ENCODE measurements at places on chromosomes 7 and 10.
A peak's percentile ranks its signal among the peaks of the same experiment; 100 is the strongest.

GRCh38 chr10:775245-776075 is 86.0 kb upstream of the DIP2C start:
- DNase-seq, result no peak

DNA sequence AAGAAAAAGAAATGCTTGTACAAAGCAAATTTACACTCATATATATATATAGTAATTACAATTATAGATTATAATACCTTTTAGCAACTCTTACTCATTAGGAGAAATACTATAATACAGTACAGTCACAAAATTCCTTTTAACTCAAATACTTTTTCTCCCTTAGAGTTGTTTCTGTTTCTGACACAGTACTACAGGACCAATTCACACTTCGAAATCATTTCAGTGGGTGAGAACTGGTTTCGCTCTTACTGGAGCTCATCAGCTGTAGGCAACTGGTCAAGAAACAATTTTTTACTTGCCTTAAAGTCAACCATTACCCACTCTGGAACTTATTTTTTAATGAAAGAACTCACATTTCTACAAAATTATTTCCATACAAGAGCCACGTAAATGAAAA is 6.0 kb downstream of the CCDC186 start:
- peak; percentile 21 for DNase-seq

- no peak for DNase-seq
These were observed 341.6 kb downstream of the PCLO start for GRCh38 chr7:82821037-82821436.

GRCh38 chr10:58741673-58742072 is 229.0 kb downstream of the BICC1 start:
- DNase-seq, result no peak

DNA sequence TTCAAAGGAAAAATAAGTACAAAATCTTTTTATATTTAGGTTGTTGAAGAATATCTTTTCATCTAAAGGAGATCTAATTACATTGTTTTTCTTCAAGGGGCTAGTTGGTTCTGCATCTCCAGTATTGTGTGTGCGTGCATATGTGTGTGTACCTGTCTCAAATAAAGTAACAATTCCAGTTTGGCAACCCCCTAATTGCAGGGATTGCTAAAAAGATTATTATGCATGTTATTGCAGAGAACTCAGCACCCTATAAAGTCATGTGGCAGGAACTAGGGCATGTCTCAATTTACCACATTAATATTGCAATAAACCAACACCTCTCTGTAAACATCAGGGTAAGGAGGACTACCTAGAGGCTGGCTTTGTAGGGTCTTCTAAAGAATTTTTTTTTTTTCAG is 37.0 kb downstream of the MRPS33 start:
- no peak for DNase-seq

DNA sequence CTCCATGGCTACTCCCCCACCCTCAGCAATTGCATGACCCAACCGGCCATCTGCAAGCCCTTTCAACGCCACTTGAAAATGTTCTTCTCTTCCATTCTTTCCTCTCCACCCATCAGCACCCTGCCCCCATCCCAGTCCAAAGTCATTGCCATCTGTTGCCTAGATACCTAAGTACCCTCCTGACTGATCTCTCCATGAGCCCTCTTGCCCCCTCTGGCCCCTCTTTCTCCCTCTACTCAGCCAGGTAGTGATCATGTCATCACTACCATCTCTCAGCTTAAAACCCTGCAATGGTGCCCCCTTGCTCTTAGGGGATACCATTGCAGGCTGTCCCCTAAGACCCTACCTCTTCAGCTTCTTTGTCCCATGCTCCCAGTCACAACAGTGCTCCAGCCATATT is 30.5 kb upstream of the BTRC start:
- no peak for DNase-seq

DNA sequence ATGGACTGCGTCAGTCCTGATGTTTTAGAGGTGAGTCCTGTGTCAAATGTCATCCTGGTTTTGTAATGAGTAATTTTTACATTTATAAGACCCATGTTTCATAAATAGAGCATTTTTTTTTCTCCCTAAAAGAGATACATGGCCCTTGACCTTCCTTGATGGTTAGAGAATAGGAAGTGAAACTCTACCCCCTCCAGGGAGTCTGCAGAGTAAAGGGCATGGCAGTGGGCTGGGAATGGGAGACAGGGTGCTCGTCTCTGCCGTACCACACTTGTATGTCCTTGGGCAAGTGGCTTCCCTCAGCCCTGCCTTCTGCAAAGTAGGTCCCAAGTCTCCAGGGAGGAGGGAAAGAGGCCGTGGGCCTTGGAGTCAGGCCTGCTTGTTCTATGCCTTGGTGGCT is 63.9 kb downstream of the WDFY4 start:
- DNase-seq, result no peak

- no peak for DNase-seq
These were observed 129.2 kb downstream of the CUL2 start for GRCh38 chr10:34960983-34961382.

GRCh38 chr7:111953611-111954010 is 252.6 kb downstream of the DOCK4 start:
- DNase-seq, result no peak

DNA sequence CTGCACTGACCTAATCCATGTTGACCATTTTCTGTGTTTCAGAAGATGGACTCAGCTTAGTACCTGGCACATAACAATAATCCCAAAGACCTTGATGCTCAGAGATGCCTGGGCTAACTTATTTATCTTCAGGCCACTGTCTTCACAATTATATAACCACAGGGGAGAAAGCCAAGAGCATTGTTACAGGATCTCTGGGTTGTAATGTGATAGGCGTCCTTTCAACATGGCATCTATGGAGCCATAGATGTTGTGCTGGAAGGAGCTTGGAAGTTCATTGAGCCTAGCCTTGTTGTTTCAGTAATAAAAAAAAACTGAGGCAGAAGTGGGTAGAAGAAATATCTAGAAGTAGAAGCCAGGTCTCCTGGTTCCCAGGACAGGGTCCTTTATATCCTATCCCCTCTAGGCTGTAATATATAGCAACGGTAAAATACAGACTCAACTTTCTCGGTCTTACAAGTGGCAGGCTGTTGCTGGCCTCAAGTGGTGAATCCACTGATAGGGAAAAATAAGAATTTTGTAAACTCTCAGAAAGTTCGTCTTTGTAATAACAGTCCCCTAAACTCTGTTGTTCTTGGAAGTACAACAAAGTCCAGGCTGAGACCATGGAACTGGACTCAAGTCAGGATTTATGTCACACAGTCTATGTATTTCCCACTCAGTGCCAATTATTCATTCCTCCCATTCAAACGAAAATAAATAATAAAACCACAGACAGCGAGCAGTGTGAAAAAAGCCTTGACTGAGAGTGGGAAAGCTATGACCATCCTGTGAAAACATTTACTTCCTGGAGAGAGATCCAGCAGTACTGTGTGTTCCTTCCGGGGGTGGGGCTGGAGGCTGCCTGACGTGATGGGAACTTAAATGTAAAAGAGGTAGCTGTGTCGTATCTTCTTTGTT is 277.6 kb downstream of the REEP3 start:
- no peak for DNase-seq

GRCh38 chr10:105973360-105973759 is 1191.1 kb downstream of the SORCS1 start:
- DNase-seq, result no peak

- DNase-seq, result no peak
These were observed 125.6 kb downstream of the PLXNA4 start for GRCh38 chr7:132450696-132451095.

DNA sequence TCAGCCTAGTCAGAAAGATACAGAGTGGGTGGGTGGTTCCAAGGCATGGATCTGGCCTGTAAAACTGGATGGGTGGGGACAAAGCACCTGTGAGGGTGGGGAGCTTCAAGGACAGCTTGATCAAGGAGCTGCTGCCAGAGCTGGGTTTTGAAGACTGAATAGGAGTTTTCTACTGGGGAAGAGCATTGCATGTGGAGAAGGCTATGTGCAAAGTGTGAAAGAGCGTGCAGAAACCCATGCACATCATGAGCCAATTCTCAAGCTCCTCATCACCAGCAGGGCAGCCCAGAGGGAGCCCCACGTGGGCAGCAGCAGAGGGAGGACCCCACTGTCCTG is 58.6 kb downstream of the PDGFA start:
- DNase-seq, result no peak

GRCh38 chr7:152145853-152146466 is 120.5 kb downstream of the GALNT11 start:
- DNase-seq, result peak; percentile 43

DNA sequence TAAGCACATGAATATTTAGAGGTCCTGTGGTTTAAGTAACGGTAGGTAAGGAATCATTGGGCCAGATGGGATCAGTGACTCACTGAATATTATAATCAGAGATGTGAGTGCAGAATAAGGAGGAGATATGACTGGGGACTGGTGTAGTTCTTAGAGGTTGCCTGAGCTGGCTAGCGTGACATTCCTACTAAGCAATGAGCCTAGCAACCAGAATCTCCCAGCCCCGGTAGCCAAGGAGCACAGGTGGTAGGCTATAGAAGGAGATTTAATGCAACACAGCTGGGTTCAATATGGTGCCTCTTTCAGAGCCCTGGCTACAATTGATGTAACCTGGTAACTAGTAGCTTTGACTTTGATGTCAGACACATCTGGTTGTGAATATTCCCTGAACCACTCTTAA is 641.6 kb downstream of the AUTS2 start:
- no peak for DNase-seq

GRCh38 chr7:104986628-104987259 is 27.3 kb upstream of the KMT2E start:
- DNase-seq, result no peak

- no peak for DNase-seq
These were observed 62.0 kb downstream of the TNRC18 start for GRCh38 chr7:5361446-5362127.

- peak; percentile 5 for DNase-seq
These were observed 126.0 kb downstream of the AASS start for GRCh38 chr7:122018032-122018431.

- DNase-seq, result no peak
These were observed 55.4 kb downstream of the EEPD1 start for GRCh38 chr7:36208426-36208825.

GRCh38 chr10:61470740-61471139 is 17.6 kb upstream of the TMEM26 start:
- no peak for DNase-seq

- DNase-seq, result peak; percentile 55
These were observed 21.4 kb upstream of the RSBN1L start for GRCh38 chr7:77674878-77675277.

- no peak for DNase-seq
These were observed 3.6 kb downstream of the FBXL13 start for GRCh38 chr7:103071000-103071399.

GRCh38 chr10:22657566-22658225 is 56.7 kb downstream of the PIP4K2A start:
- peak; percentile 57 for DNase-seq

DNA sequence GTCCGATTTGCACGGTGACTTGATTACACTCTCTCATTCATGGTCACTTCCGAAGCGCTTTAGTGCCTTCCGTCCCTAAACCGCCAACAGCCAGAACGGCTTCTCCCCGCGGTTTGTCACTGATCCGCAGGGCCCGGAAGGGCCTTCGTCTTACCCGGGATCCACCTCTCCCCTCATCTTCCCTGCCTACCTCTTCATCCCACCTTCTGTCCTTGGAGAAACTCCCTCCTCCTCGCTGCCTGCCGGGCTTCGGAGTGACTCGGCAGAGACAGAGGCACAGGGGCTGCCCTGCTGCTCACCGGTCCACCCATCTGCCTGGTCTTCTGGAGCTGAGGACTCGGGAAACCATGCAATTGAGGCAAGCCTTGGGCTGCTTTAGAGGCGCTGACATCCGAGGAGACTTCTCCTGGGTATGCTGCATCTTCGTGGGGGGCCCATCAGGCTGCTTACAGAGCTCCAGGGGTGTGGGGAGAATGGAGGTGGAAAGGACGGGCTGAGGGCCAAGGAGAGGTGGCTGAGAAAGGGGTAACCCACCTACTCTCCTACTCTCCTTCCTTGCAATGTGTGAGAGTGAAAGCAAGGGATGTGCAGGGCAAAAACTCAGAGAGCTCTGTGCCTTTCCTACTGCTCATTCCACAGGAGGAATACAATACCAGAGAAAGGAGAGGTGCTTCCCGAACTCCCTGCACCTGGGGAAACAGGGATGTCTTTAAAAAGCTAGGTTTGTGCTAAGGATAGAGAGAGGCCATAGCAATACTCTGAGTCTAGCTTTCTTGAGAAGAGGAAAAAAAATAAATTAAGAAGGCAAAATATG is 1.0 kb upstream of the HOXA11 start:
- no peak for DNase-seq

GRCh38 chr7:3432911-3433310 is 131.9 kb downstream of the SDK1 start:
- no peak for DNase-seq

GRCh38 chr7:94003446-94004023 is 620 bp downstream of the BET1 start:
- DNase-seq, result peak; percentile 3

DNA sequence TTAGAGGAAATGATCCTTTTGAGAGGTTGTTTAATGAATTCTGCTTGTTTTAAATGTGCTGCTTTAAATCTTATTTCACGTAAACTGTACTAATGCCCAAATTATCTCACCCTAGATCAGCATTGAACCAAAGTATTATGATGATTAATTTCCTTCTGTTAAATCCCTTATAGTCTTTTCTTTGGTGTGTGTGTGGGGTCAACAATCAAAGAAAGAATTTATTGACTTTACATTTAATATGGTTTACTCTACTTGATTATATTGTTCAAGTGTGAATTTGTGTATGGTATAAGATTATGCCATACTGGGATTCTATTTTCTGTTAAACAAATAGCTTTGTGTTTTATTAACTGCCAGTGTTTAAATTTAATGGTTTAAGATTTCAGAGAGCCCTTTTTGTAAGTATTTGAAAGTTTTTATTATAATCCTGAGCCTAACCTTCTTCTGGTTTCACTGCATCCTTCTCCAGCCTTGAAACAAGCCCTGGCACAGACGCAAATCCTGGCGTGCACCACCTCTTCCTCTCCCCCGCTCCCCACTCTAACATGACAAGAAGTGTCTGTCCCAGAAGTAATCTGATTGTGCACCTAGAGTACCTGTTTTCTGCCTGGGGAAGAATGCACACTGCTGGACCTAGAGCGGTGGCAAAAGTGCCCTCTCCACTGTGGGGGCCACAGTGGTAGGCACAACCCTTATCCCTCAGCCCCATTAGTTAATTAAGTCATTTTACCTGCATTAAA is 70.6 kb downstream of the KAT6B start:
- no peak for DNase-seq

DNA sequence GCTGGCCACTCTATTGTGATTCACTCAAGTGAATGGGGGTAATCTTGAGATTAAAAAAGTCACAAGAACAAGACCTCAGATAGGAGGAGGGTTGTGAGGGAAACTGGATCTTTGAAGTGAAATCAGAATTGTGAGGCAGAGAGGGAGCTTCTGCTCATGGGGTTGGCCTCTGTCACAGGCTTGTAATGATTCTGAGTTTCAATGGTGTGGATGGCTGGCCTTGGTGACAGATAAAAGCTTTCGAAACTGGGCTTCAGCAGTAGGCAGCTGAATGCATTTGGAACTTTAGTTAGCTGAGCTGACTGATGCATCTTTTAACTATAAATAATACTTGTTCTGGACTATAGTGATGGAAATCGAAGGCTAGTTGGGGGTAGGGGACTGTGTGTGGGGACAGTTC is 12.2 kb downstream of the TAS2R60 start:
- no peak for DNase-seq
